CD4-positive, alpha-beta T cell treated with Interleukin-10 for 1 hour (primary cell): ENCODE measurements at places on chromosomes 2 and 18.
A peak's percentile ranks its signal among the peaks of the same experiment; 100 is the strongest.

DNA sequence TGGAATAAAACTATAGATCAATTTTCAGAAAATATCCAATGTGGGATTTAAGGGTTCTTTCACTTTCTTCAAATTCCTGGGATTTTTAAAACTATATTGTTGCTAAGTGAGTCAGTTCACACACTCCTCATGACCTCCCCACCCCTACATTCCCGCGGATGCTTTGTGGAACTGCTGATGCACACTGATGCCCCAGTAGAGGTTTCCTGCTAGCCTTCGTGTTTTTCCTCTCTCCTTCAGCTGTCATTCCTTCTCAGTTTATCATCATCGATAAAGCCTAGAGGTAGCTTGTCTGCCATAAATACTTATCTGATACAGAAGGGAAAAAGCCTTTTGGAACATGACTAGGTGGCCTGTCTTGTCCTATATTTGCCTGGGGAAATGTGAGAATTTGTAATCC lies 67.4 kb upstream of the GALNT5 start:
- no peak for DNase-seq

DNA sequence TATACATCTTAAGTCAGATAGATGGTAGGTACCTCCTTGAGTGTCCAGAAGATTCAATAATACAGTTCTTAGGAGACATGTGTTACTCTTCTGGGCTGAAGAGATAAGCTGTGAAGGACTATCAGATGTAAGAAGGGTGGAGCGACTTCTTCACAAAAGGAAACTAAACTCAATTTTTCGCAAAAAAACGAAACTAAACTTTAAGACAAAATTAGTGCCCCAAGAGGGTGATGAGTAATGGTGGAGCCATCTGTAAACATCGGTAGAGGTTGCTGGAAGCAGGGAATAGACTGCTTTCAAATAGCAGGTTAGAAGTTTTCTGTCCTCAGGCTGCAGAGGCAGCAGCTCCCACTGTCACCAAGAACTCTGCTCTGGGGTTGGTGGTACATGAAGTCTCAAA lies 111.6 kb upstream of the TACR1 start:
- no peak for DNase-seq

DNA sequence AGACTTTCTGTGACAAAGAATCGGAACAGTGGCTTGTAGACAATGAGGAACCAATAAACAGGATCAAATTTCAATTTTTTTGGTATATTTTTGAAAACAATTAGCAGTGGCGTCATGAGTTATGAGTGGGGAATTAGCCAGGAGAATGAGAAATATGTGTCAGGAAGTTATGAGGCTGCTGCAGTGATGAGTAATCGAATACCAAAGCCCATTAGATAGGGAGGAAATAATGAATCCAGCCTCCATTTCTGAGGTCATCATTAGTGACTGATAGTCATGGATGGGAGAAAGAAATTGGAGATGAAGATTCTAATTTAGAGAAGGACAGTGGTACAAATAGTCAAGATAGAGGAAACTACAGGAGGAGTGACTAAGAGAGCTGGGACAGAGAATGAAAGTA lies 673.1 kb upstream of the VRK2 start:
- no peak for DNase-seq

GRCh38 chr2:70767699-70768589 lies at the start of gene ADD2:
TSS of gene ADD2 (minus strand) at chr2:70768200. CDS start at chr2:70706408, 61,792 bp downstream.
- DNase-seq = peak; percentile 44

DNA sequence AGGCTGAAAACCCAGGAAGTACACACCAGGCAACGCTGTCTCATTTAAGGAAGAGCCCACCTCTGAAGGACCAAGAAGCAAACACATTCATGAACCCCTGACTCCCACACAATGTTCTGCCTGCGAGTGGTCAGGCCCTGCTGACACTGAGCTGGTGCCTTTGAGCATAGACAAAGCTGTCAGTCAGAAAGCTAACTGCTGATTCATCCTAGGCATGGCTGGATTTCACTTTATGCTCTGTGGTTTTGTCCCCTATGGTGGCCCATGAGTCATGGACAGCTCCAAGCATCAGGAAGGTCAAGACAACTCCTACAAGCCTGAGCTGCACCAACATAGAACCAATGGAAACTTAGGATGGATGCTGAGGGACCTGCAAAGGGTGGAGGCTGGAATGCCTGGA lies 78.9 kb downstream of the UXS1 start:
- no peak for DNase-seq

- DNase-seq = no peak
These were observed 703.0 kb downstream of the RNF144A start for GRCh38 chr2:7620255-7620654.

DNA sequence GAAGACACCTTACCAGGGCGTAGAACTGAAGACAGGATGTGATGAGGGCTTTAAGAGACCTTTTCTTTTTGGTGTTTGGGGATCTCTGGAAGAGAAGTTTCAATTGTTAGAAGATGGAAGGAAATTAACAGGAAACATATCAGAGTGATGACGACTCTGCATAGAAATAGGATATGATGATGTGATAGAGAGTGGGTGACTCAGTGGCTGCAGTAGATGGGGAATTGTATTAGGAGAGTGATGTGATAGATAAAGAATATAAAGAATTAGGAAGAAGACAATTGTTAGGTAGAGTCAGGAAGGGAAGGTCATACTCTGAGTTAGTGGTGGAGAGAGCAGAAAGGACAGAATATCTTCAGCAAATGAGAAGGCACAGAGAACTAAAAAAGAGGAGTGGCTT lies 593.9 kb downstream of the NYAP2 start:
- no peak for DNase-seq

GRCh38 chr2:237101118-237101979 lies 15.7 kb downstream of the COPS8 start:
- no peak for DNase-seq

- no peak for DNase-seq
These were observed 6.8 kb downstream of the DNPEP start for GRCh38 chr2:219380926-219381325.

DNA sequence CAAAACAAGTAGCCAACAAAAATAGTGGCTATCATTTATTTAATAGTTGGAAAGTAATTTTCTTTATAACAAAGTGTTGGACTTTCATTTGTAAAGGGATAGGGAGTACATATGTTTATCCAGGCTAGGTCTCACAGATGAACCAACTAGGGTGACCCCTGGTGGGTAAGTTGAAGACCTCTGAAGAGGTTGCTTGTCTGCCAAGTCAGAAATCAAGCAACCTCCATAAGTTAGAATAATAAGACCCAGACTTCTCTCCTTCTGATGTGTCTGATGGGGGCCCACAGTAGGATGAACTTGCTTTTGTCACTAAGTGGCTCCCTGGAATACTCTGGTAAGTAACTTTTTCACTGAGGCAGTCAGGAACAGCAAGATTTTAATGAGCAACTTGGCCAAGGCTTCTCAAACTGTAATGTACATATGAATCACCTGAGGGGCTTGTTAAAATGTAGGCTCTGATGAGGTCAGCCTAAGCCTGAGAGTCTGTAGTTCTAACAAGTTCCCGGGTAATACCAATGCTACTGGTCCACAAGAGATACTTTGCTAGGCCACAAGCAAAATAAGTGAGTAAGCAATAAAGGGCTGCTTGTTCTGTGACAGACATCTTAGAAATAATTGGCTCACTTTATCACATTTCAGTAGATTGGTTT lies 319.6 kb downstream of the PIK3C3 start:
- DNase-seq = no peak

DNA sequence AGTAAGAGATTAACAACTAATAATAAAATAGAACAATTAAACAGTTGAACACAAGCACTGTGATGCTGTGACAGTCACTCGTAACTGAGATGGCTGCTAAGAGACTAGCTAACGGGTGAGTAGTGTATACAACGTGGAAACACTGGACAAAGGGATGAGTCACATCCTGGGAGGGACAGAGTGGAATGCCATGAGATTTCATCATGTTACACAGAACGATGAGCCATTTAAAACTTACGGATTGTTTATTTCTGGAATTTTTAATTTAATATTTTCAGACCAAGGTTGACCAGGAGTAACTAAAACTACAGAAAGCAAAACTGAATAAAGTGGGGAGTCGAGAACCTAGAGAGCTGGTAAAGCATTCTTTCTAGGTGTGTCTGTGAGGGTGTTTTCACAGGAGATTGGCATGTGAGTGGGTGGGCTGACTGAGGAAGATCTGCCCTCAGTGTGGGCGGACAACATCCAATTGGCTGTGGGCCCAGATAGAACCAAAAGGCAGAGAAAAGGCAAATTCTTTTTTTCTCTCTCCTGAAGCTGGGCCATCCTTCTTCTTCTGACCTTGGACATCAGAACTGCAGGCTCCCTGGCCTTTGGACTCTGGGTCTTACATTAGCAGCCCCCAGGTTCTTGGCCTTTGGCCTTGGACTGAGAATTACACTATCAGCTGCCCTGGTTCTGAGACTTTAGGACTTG lies 14.6 kb downstream of the TMSB10 start:
- no peak for DNase-seq

- DNase-seq = no peak
These were observed 79.6 kb downstream of the LRATD1 start for GRCh38 chr2:14712111-14712510.

- DNase-seq = no peak
These were observed 3.5 kb upstream of the UGT1A1 start for GRCh38 chr2:233756429-233757081.

DNA sequence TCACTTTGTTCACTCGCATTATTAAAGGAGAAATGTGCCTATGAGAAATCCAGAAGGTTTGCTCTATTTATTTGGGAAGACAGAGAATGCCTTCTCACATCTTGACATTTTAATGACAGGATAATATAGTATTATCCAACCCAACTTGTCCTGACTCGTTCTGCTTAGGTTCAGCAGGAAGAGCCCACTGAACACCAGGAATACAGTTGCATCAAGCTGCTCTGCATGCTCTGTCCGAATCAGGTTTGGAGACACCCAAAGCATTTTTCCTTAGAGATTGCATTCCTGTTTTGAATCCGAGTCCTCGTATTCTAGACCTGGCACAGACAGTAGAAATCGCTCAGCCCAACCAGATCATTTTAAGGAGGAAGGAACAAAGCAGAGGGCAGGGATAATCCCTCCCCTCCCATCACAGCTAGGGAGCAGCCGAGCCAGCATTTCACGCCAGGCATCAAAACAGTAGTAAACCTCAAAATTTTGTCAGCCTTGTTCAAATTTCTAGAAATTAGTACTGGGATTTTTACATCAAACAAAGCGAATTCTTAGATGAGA lies 837.4 kb upstream of the ID2 start:
- DNase-seq = no peak

GRCh38 chr2:30455114-30455738 lies 8.2 kb downstream of the LCLAT1 start:
- DNase-seq = no peak

- no peak for DNase-seq
These were observed 72.7 kb downstream of the TRIP12 start for GRCh38 chr2:229849073-229849472.

- no peak for DNase-seq
These were observed 25.2 kb downstream of the TMEM18 start for GRCh38 chr2:651951-652373.

DNA sequence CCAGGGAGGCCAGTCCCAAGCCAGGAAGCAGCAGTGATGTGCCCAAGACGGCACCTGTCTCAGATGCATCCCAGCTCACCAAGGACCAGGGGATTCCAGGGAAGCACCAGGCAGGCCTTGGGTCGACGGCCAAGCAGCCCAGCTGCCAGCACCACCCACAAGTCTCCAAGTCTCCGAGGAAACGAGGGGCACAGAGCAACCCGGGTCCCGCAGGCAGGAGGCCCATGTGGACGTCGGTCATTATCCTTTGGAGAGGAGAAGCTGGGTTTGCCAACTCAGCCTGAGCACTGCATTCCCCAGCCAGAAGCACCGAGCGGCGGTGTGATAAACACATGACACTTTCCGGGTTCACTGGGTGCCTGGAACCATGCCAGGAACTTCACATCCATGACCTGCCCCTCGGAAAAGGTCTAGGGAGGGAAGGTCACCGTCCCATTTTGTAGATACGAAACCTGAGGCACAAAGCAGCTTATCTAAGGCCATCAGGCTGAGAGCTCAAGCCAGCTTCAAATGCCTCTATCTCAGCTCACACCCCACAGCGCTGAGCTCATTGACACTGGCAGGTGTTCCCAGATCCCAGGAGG lies 104.5 kb downstream of the ZNF516 start:
- DNase-seq = no peak

GRCh38 chr2:238431-238830 lies 25.4 kb downstream of the SH3YL1 start:
- DNase-seq = no peak

DNA sequence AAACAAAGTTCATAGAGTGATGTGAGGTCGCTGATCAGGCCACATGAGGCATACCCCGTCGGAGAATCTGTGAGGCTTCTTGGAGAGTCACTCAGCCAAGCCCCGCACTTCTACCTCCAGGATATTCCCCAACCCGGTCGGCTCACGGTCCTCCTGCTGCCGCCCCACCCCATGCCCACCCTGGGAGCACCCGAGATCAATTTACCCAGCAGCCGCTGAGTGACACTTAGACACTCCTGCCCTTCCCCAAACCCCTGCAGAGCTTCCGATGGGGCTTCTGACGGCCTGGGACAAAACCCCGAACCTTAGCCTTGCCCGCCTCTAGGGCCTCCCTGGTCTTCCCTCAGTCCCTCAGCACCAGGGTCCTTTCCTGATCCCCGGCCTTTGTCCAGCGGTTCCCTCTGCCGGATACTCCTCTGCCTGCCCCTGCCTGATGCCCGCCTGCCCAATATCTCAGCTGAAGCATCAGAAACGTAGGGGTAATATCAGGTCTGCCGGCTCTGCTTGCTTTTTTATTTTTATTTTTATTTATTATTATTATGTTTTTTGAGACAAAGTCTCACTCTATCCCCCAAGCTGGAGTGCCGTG lies 18.9 kb upstream of the OTOS start:
- no peak for DNase-seq

DNA sequence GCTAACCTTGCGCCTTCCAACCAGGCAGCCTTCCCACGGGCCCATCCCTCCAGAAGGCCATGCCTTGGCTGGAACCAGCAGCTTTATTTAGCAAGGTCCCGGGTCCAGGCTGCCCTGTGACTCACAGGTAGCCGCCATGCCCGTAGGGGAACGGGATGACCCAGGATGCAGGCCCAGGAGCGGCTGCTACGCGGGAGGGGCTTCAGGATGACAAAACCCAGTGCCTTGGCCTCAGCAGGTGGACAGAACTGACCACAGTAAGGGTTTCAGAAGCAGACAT lies 63.3 kb downstream of the RTP5 start:
- no peak for DNase-seq

DNA sequence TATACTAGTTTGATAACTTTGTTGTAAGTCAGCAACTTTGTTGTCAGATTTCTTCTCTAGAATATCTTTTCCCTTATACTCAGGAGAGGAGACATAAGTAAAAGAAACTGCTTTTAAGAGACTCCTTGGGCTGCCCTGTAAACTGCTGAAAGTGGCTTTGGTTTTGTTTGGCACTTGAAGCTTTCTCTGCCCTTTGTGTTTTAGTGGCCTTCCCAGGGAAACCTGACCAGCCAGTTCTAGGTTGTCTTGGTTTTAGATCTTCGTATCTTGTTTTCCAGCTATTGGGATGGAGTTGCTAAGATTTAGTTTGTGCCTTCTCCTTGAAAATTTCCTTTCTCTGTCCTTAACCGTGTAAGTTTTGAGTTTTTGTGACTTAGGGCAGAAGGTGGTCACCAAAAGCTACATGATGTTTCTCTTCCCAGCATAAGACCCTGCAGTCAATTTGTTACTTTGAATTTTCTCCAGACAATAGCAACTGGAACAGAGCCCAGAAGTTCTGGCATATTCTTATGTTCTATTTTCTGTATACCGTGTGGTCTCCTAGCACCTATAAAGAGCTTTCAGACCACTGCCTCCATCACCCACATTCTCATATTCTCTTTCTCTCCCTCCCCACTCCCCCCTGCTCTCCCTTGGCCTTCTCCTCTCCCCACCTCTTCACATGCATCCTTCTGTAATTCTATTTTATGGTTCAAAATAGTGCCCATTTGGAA lies 81.1 kb downstream of the BOLA3 start:
- no peak for DNase-seq
